Effector memory CD8-positive, alpha-beta T cell (primary cell): ENCODE measurements at places on chromosomes 12 and 14.

GRCh38 chr12:104828015-104828414 lies 130.1 kb downstream of the SLC41A2 start:
- DNase-seq, result no peak

DNA sequence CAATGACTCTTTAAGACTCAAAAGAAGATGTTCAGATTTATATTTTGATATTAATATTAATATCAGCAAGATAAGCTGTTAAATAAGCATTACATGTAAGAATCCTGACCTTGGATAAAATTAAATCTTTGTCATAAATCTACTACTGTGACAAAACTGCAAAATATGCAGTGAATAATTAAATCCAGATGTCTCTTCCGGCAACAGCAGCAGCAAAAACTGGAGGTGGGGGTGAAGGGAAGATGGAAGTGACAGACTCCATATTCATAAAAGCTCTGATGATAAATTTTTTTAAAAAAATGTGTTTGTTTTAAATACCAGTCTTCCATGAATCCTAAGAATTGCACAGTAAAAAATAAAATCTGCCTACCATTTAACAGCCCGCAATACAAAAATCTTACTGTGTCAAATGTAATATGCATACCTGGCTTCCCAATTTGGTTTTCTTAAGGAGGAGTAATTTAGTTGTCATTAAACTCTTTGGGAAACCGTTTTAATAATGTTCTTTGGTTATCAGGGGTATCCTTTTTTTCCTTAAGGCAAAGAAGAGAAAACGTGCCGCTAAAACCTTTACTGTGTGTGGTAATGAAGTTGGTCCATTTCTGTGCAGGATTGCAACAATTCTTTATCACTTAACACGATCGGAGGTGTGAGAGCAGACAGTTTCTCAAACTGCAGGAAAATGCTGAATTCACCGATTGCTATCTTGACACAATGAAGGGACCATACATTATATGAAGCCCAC lies 478.2 kb downstream of the DIO2 start:
- DNase-seq, result no peak

GRCh38 chr12:104420868-104421267 lies 35.9 kb upstream of the CHST11 start:
- DNase-seq, result no peak

- no peak for DNase-seq
Measured at GRCh38 chr12:91986084-91986483, 159.6 kb downstream of the BTG1 start.

- no peak for DNase-seq
Measured at GRCh38 chr12:91958816-91959215, 186.8 kb downstream of the BTG1 start.

DNA sequence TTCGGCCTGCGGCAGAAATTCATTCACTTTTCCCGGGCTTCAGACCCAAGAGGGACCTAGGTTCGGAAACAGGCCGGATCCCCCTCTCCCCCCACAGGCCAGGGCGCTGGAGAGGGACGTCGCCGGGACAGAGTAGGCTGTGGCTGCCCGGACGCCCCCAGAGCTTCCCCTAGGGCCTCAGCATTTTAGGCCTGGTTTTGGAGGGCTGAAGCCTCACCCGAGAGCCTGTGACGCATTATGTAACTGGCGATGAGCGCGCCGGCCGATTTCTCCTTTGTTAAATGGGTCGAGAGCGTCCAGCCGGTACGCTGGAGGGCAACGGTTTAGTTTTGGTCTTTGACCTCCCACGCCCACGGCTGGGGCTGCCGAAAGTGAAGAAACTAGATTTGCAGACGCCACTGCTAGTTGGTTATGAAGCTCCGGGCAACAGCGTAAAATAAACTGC lies 657 bp downstream of the PEBP1 start:
- peak; percentile 27 for DNase-seq

- no peak for DNase-seq
Measured at GRCh38 chr12:79692860-79693577, 2.3 kb upstream of the PAWR start.

DNA sequence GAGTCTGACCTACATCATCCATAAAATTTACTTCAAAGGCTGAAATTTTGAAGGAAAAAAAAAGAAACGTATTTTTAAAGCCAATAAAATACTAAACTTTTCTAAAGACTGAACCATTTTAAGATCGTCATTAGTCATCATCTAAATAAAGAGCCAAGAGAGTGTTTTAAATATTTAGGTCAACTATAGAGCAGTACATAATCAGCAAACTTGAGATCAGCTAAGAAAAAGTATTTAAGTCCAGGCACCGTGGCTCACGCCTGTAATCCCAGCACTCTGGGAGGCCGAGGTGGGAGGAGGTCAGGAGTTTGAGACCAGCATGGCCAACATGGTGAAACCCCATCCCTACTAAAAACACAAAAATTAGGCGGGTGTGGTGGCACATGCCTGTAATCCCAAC lies 35.5 kb downstream of the HECTD1 start:
- DNase-seq, result no peak

GRCh38 chr12:4628406-4628805 lies 20.4 kb downstream of the AKAP3 start:
- no peak for DNase-seq

DNA sequence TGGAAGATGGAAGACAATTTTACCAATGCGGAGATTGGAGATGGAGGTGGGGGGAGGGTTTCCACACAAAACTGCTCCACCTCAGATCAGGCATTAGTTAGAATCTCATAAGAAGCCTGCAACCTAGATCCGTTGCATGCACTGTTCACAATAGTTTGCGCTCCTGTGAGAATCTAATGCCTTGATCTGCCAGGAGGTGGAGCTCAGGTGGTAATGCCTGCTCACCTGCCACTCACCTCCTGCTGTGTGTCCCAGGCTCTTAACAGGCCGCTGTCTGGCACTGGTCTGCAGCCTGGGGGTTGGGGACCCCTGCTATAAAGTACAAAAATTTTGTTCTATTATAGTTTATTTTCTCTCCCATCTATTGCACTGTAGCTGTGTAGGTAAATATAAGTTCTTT lies 84.9 kb upstream of the FOXG1 start:
- DNase-seq, result no peak

GRCh38 chr14:99729991-99730875 lies 46.1 kb downstream of the CYP46A1 start:
- DNase-seq, result peak; percentile 70

GRCh38 chr12:117437516-117438255 lies 76.3 kb upstream of the NOS1 start:
- no peak for DNase-seq

- DNase-seq, result no peak
Measured at GRCh38 chr14:30312214-30312613, 246.7 kb upstream of the G2E3 start.

- DNase-seq, result no peak
Measured at GRCh38 chr12:23217667-23218066, 592.7 kb downstream of the ETNK1 start.

GRCh38 chr12:112645586-112645985 lies 146.0 kb upstream of the RPH3A start:
- DNase-seq, result no peak
